ENCODE measurements at places on chromosomes 3 and 15.

DNA sequence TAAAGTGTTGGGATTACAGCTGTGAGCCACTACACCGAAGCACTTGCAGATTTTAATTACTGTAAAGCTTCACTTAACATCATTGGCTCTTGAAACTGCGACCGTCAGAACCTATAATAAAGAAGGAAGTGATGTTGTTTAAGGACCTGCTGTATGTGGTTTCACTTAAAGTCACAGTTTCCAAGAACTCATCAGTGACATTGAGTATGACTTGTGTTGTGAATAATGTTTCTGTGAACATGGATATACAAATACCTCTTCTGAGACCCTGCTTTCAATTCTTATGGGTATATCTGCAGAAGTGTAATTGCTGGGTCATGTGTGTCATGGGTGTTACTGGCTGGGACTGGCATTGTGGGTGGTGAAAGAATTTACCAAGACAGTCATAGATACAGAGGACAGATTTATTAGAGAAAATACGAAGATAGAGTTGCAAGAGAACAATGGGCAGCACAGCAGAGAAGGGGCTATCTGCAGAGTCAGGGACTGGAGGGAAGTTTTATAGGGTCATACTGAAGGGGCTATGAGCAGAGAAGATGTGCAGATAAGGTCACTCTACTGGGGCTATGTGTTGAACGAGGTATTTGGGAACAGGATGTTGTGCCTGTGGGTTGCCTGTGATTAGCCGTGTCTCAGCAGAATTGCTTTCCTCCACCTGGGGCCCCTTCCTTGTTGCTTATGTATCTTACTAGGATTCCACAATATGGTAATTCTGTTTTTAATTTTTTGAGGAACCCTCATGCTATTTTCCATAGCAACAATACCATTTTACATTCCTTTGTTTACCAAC is 4.5 kb downstream of the NDUFB5 start:
- DNase-seq = no peak

GRCh38 chr15:43093026-43093425 is 12.8 kb downstream of the UBR1 start:
- DNase-seq = no peak

GRCh38 chr3:158109295-158109803 is 540 bp upstream of the RSRC1 start:
- DNase-seq = no peak

DNA sequence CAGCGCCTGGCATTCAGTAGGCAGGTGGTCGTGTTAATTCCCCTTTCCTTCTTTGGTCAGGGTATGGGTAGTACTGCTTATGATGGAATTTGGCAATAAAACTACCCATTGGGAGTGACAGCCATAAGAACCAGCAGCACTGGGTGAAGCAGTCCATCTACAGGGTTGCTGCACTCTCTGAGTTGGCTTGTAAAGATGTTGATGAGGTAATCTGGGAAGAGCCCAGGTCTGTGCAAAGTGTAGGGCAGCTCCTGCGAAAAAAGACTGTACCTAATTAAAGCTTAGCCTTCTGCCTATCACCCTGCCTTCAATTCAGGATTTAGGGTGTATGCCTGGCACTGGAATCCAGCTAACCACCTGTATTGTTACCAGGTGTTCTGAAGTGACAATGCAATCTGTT is 4.7 kb upstream of the FETUB start:
- no peak for DNase-seq

DNA sequence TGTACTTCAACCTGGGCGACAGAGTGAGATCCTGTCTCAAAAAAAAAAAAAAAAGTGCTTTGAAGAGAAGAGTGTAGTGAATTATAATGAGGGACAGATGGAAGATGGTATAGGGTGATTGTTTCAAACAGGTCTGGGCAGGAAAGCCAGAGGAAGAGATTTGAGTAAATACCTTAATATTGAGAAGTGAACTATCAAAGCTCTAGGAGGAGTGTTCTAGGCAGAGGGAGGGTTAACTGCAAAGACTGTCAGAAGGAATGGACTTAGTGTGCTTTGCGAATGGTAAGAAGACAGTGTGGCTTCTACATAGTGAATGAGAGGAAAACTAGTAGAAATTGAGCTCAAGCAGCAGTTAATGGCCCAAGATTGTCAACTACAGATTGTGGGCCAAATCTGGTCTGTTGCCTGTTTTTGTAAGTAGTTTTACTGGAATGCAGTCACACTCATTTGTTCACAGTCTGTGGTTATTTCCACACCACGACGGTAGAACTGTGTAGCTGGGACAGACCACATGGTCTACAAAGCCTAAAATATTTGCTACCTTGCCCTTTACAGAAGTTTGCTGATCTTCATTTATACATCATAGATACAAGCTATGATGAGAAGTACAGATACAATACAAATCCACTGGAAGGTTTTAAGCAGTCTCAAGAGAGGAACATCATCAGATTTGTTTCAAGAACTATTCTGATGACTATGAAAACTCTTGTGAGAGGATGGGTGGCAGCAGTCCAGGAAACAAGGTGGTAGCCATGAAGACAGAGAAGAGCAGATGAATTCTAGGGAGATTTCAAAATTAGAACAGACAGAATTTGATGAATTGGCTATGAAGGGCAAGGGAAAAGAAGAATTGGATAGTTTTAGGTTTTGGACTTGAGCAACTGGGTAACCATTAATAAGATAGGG is 16.5 kb upstream of the USP50 start:
- no peak for DNase-seq

DNA sequence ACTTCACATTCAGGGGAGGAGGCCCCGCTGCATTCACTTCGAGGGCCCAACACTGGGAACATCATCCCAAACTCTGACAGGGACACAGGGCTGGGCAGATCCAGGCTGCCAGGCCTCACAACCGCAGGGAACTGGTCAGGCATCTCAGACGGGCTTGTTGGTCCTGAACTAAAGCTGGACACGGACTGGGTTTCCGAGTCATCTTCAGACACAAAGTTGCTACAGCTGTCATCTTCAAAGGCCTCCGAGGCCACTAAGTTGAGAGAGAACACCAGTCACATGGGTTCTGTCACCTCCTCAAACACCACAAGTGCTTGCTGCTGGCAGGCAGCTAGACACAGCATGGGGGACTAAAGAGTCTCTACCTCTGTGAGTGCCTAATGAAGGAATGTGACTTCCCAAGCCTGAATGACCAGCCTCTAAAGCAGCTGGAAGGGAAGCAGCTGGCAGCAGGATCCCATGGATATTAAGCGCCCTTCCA is 50.9 kb downstream of the CAPN7 start:
- no peak for DNase-seq

GRCh38 chr15:62439543-62440016 is 274.5 kb upstream of the C2CD4B start:
- no peak for DNase-seq

- no peak for DNase-seq
Observed at GRCh38 chr3:15923640-15924405, 126.0 kb upstream of the ANKRD28 start.

DNA sequence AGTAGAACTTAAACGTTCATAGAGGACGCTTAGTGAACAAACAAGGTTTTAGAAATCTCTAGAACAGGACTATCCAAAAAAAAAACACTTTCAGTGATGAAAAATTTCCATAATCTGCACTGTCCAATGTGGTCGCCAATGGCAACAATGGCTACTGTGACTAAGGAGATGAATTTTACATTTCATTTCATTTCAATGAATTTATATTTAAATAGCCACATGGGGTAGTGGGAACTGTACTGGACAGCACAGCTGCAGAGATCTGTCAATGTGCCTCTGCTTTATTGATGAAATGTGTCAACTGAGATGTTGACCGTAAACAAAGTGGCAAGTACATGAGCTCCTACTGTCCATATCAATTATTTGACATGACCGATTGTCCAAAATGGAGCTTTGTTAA is 222.5 kb downstream of the MAGI1 start:
- no peak for DNase-seq

GRCh38 chr3:12756175-12756574 is 2.9 kb downstream of the TMEM40 start:
- no peak for DNase-seq

DNA sequence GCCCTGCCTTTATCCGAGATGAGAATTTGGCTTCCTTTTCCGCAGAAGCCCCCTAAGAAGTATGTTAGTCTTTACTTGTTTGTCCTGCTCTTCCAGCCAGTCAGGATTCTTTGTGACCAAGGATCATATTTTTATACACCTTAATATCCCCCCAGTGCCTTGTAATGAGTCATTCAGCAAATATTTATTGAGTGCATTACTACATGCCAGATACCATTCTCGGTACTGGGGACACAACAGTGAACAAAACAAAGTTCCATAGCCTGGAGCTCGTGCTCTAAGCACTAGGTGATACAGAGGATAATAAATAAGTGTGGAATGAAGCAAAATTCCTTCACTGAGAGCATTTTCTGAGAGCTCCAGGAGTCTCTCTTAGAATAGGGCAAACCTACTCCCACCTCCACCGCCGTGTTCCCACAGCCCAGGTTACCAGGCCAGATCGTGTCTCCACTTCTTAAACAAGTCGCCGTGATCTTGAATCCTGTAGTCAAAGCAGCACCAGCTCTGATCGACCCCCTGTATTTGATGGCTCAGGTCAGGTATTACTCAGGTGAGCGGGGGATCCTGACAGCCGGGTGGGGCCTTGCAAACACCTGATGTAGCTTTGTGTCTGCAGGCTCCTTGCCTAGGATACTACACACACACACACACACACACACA is 18.5 kb downstream of the TTC21A start:
- no peak for DNase-seq

GRCh38 chr15:66647358-66647757 is 54.7 kb upstream of the SMAD6 start:
- DNase-seq = peak; percentile 19
